ENCODE measurements at places on chromosomes 2 and 18. TPM values are rescaled to one million over a fixed set of nuclear protein-coding genes. Genes with fewer than 3 reads are reported as not detected.

The NPPC gene
- total RNA-seq, result not detected

The PIGN gene
- 22.2 TPM for total RNA-seq

The GLI2 gene
- total RNA-seq, result 6.9 TPM

The GKN1 gene
- not detected for total RNA-seq

The KANSL3 gene
- 55.7 TPM for total RNA-seq

The CD8B2 gene
- total RNA-seq, result not detected

The ZBTB7C gene
- total RNA-seq, result 22.0 TPM

The RALB gene
- total RNA-seq, result 36.0 TPM

The ADGRF3 gene
- total RNA-seq, result not detected

The CDKL4 gene
- 0.91 TPM for total RNA-seq

The ABCG5 gene
- not detected for total RNA-seq

The SNTG2 gene
- 2.0 TPM for total RNA-seq

The GAL3ST2 gene
- 0.70 TPM for total RNA-seq

The C2orf80 gene
- not detected for total RNA-seq

The TANC1 gene
- 33.0 TPM for total RNA-seq

The ZNF532 gene
- total RNA-seq, result 108 TPM

The ITPRIPL1 gene
- 0.51 TPM for total RNA-seq

The PAIP2B gene
- total RNA-seq, result 20.7 TPM

The LYPD1 gene
- total RNA-seq, result 6.9 TPM

The DLX1 gene
- total RNA-seq, result not detected

The UBE2E3 gene
- 49.8 TPM for total RNA-seq

The HOXD10 gene
- 2.1 TPM for total RNA-seq

The REG3G gene
- total RNA-seq, result 1.5 TPM

The NOL4 gene
- not detected for total RNA-seq

The EVX2 gene
- not detected for total RNA-seq

Measured in ovary (tissue), 10 donors.